Fibroblast of mammary gland (primary cell): ENCODE measurements at places on chromosomes 11 and 22.

DNA sequence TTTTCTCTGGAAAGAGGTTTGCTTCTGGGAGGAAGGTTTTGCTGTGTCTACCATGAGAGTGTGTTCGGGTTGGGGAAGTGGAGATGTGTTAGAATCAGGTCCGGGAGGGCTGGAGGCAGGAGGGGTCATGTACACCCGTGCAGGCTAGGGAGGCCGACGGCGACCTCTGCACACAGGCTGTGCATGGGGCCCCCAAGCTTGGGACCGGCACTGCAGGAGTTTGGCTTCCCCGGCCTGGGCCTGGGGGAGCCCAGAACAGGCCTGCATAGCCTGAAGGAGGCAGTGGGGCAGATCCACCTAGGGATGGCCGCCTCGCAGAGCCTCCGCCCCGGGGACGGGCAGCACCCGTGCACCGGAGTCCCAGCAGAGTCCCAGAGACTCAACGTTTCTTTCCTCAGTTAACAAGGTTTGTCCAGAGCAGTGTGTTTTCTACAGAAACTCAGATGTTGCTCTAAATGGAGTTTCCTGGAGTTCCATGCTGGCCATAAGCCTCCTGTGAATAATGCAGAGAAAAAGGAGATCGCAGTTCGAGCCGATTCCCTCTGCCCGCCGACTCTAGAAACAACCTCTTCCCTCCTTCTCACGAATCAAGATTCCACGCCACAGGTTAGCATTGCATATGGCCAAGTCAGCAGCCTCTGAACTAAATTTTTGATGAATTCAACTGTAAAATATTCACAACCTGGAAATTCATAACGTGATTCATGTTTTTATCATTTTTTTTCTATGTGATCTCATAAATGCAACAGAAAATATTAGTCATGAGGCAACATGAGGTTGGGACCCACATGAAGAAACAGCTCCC is 427.3 kb downstream of the BRD1 start:
- no peak for DNase-seq

GRCh38 chr11:118277312-118277711 is 13.2 kb upstream of the MPZL2 start:
- DNase-seq = peak; percentile 36

DNA sequence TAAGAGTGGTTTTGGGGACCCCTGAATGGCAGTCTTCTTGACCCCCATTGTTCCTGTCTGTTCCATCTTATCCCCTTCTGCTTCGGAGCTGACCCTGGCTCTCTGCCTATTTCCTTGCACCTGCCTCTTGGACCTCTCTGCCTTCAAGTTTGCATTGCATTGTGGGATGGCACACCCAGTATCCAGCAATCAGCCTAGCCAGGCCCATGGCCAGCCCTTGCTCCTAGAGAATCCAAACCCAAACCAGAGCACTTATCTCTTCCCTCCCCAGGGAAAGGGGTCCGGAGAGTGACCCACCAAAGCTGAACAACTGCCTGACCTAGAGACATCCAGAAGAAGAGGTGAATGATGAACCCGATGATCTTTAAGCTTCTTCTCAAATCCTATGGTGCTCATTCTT is 607.3 kb upstream of the CADM1 start:
- no peak for DNase-seq

GRCh38 chr22:45051946-45052345 is 42.1 kb upstream of the PHF21B start:
- no peak for DNase-seq

- no peak for DNase-seq
Measured at GRCh38 chr22:43411869-43412807, at the start of gene MPPED1. Gene MPPED1 (plus strand): TSS chr22:43412014. CDS start chr22:43424986, 12,972 bp downstream.
